Kidney epithelial cell (primary cell): ENCODE measurements at places on chromosomes 2 and 18. TPM values are rescaled to one million over a fixed set of nuclear protein-coding genes. Genes with fewer than 3 reads are reported as not detected.
A peak's percentile ranks its signal among the peaks of the same experiment; 100 is the strongest.

CARF gene
- 4.4 and 4.7 TPM in 2 replicates for total RNA-seq

ALK gene
- total RNA-seq: not detected in 2 replicates

PCARE gene
- total RNA-seq: not detected in 2 replicates

PSMA8 gene
- not detected in 2 replicates for total RNA-seq

OR6B2 gene
- not detected in 2 replicates for total RNA-seq

HS1BP3 gene
- 41.7 and 42.4 TPM in 2 replicates for total RNA-seq

IMPACT gene
- total RNA-seq: 31.5 and 37.7 TPM in 2 replicates

MC2R gene
- total RNA-seq: not detected in 2 replicates

STRADB gene
- total RNA-seq: 25.0 and 38.3 TPM in 2 replicates

GDF7 gene
- 0.04 and 0.07 TPM in 2 replicates for total RNA-seq

FBXO36 gene
- total RNA-seq: 3.5 and 4.2 TPM in 2 replicates

DNA sequence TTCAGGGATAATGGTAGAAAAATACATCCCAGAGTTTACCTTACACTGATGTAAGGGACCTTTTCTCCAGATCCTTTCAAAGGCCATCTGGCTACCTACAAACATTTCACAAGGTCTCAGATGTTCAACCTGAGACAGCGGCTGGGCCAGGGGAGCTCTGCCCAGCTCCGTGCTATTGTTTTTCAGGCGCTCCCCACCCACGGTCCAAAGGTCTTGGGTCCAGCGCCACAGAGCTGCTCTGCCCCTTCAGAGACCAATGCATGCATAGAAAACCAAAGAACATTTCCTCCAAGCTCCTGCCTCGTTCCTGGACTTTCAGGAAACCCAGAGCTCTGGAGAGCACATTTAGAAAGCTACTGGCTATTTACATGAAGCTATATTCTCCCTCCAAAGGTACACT lies 40.3 kb downstream of the COPS8 start:
- no peak for DNase-seq

DNA sequence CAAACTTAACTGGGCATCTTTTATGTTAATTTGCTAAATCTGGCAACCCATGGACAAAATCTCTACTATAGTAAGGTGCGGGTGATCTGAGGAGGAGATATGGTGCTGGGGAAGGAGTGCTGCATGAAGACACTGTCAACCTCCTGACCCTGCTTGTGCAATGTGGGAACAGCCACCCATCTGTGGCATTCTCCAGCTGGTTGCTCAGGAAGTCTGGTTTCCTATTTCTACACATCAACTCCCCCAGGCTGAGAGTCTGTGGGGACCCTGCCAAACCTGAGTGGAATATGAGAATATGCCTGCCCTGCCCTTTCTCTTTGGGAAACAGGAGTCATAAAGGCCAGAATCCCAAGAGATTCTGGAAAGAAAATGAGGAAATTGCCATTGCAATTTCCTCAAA lies 60.1 kb upstream of the PAX3 start:
- DNase-seq: peak; percentile 16

- no peak for DNase-seq
These were observed 70.7 kb downstream of the NABP1 start for GRCh38 chr2:191748528-191749180.

DNA sequence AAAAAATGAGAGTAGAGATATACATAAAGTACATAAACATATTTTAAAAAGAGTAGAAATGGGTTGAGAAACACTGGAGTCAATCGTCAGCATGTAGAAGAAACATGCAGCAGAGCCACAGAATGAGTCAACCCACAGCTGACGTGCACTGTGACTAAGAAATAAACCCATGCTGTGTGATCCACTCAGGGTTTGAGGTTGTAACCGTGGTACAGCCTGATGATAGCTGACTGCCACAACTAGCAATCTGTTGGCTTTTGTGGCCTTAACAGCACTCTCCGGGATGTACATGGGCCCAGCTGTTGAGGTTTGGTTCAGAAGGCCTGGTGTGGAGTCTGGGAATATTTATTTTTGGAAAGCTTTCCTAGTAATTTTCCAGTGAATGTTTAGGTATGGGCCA lies 554.4 kb upstream of the MEX3C start:
- DNase-seq: peak; percentile 28

- no peak for DNase-seq
These were observed 702.2 kb downstream of the RNF144A start for GRCh38 chr2:7619203-7619970.

DNA sequence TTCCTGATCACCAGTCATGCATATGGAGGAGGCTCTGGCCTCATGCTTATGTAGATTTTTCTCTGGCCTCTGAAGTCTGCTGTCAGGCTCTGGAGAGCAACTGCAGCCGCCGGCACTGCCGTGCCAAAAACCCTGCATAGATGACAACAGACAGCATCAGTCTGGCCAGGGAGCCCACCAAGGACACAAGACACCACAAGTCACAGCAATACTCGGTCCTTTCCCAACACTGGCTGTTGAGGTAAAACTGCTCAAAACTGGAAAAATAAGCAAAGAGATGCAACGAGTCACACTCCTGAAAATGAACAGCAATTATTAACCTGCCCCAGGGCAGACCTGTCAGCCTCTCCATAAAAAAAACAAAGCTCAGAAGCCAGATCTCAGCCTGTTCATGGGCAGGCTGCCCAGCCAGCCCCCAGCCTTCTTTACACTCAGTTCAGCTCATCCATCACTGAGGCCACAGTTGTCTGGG lies 186.0 kb upstream of the RAB6C start:
- no peak for DNase-seq

DNA sequence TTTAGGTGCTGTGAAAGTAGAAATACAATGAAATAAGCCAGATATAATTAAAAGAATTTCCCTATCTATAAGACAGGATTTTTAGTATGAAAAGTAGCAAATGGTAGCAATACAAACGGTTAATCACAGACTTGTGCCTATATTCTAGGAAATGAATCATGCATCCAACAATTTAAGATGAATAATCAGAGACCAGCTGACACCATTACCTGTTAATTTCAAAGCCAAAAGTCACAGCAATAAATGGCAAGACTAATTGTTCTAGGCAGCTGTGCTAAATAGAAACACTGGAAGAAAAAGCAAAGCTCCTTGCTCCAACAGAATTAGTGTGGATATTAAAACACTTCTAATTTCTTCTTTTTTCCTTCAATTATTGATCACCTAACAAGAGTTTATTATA lies 35.1 kb upstream of the MPP4 start:
- peak; percentile 12 for DNase-seq

DNA sequence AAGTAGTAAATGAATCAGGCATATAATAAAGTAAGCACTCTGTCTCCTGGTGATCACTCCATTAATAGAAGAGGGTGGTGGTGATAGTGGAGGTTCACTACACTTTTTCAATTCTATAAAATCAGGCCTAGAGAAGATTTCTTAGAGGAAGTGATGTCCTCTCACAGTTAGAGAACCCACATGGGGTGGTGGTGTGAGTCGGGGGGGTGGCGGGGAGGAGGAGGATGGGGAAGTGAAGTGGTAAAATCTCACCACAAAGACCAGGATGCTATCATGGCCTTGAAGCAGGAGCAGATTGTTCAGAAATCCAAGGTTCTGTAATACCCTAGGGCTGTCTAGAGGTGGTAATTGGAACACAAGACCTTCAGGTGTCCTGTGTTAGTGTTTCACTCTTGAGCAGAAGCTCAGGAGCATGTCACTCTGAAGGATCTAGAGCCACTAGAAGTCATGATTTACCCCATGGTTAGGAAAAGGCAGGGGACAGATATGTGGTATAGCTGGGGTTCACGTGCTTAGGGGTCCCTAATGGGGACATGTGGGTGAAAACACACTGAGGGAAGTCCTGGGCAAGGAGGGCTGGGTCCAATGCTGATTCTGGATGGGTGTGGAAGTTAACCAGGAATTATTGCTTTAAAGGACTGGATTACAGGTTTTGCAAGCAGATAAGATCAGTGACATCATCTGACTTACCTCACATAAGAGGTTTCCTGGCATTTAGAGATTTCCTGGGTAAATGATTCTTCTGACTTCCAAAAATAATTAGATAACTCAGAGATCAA lies 31.0 kb downstream of the RNF125 start:
- peak; percentile 39 for DNase-seq

DNA sequence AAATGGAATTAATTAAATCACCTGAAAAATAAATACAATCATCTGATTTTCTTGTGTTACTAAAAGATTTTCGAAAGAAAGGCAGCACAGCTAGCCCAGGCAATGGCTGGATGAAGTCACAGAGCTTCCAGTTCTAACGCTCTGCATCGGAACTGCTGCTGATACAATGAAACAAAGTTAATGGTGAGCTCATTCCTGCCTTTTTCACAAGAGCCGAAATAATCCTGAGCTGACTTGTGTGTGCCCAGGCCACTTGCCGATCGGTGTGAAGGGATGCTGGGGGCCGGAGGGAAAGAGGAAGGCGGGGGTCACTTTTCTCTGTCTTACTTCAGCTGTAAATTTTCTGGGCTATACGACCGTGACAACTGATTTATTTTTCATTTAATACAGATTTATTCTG lies 149.5 kb downstream of the INO80D start:
- DNase-seq: no peak

- no peak for DNase-seq
These were observed 116.8 kb upstream of the NFATC1 start for GRCh38 chr18:79278896-79279295.

GRCh38 chr18:63603772-63604171 lies 16.6 kb downstream of the SERPINB13 start:
- peak; percentile 2 for DNase-seq

GRCh38 chr18:79564441-79564840 lies 115.2 kb upstream of the CTDP1 start:
- DNase-seq: no peak

DNA sequence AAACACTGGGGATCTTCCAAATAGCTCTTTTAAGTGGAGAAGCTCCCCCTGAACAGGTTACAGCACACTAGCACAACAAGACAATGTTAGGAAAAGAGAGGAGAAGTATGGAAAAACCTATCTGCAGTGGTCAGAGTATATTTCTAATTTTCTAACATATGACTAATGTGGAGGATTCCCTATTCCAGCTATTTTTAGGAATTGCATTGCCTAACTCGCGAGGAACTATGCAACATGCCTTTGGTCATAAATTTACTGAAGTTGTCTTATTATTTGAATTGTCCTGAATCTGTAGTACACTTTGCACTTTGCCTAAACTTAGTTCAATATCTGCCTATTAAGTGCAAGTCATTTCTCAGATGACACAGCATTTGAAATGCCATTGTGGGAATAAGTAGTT lies 381.4 kb downstream of the CCDC85A start:
- no peak for DNase-seq

DNA sequence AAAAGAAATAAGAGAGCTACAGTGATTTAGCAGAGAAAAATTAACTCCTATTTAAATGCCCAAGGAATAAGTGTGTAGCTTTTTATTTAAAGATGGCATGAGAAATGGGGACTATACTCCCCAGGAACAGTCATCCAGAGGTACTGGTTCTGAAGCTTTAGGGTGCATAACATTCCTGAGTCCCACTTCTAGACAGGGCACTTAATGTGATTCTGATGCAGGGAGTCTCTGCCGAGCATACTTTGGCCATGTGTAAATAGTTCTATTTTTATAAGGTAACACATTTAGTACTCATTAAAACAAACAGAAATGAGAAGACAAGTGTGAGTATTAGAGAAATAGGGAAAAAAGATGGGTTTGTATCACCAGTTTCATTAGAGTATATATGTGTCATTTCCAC lies 154.7 kb upstream of the WDSUB1 start:
- DNase-seq: no peak

DNA sequence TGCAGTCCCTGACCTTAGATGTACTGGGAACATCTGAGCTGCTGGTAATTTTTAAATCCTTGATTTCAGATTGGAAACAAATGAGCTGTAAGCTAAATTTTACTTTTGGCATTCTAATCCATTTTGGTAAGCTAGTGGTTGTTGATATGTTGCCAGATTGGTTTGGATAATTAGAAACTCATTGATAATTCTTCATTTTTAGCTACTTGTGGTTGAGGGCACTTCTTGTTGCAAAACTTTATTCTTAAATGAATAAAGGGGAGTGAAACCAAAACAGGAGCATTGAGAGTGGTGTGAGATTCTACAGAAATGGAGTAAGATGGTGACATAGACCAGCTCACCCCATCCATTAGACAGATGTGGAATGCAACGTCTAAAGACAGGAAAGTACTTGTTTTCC lies 64.5 kb downstream of the ITGB1BP1 start:
- no peak for DNase-seq

- DNase-seq: no peak
These were observed 144.8 kb upstream of the VWC2L start for GRCh38 chr2:214265991-214266489.

- no peak for DNase-seq
These were observed 151.8 kb downstream of the DYSF start for GRCh38 chr2:71605173-71605641.

- DNase-seq: no peak
These were observed 204.1 kb downstream of the CELF4 start for GRCh38 chr18:37361335-37362157.

- no peak for DNase-seq
These were observed 49.5 kb downstream of the KCNE4 start for GRCh38 chr2:223101340-223102039.

DNA sequence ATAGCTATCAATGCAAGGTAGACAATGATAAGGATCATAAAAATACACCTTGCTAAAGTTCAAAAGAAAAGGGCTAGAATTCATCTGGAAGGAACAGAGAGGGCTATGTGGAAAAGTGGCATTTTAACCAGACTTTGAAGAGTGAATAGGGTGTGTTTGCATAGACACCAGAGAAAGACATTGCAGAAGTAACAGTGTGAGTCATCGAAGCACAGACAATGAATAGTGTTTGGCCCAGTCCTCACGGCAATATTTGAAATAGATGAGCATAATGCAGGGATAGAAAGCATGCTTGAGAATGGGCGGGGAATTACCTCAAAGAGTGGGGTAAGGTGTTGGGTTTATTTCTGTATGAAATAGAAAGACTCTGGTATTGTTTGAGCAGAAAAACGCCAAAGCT lies 24.2 kb downstream of the MYT1L start:
- DNase-seq: no peak

DNA sequence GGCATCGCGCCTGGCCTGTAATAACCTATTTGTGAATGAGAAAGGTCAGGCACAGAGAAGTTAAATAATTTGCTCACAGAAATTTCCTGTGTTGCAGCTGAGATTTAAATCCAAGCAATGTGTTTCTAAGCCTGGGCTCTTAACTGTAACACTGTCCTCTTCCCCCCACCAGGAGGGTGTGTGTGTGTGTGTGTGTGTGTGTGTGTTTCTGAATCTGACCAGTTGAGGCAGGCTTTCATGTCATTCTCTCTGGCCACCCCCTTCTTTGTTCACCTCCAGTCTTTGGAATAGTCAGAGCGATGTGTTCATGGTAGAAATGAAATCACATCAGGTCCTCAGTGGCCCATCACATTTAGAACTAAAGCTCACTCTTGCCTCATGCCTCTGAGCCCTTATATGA lies 81.2 kb downstream of the NEDD4L start:
- no peak for DNase-seq
